Heart right ventricle (tissue), 16 donors: ENCODE measurements at places on chromosomes 7 and 10.

- DNase-seq: no peak
Observed at GRCh38 chr7:125386211-125386610, 456.6 kb upstream of the POT1 start.

- DNase-seq: no peak
Observed at GRCh38 chr10:117160567-117160966, 22.5 kb upstream of the VAX1 start.

DNA sequence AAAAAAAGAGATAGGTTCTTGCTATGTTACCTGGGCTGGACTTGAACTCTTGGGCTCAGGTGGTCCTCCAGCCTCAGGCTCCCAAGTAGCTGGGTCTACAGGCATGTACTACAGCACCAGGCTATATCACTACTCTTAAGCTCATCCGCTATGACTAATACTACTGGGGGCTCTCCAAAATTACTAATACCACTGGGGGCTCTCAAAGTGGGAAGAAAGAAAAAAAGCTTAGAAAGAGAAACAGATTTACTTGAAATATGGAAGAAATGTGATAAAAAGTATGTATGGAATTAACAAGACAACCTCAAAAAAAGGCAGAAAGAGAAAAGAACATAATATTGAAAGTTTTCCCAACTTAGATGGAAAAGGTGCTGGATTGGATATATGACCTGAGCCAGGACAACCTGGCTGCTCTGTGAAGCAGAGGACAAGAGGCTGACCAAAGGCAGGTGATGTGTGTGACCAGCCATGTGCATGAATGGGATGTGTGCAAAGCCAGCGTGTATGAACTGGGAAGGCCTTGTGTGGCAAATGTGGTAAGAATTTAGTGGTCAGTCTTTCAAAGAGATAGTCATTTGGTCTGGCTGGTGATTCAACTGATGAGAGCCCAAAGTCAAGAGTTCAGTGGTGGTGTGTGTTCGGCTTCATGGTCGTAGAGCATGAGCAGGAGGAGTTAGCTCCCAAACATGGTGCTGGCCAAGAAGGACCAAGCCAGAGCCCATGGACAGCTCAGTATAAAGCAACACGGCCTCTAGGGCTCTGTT is 232.4 kb upstream of the KLF14 start:
- no peak for DNase-seq

DNA sequence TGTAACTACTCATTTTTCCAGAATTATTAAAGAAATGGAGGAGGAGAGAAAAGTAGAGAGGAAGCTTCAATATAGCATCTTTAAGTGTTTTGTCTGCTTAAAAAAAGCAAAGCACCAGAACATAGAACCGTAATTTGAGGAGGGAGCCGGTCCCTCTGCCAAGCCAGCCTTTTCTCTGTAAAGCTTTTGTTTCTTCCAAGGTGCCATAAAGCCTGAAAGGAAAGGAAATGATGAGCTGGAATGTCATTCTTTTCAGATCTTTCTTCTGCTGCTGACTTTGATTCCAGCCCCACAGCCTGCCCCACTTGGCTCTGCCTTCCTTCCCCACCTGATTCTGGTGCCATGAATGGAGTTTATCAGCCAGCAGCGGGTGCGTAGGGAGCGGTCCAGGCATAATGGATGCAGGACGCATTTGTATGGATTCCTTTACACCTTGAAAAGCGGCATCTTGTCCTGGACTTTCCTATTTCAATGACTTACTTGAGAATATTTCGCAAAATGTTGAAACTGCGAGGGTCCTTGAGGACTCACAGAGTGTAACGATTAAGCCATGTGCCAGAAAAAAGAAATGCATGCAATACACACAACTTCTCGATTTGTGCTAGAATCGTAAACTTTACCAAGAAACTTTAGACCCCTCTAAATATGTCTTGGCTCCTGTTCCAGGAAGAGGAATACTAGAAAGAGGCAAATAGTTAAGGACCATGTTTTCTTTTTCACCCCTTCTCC is 569.5 kb upstream of the MGMT start:
- no peak for DNase-seq

- no peak for DNase-seq
Observed at GRCh38 chr7:38452681-38453108, 178.5 kb downstream of the AMPH start.

DNA sequence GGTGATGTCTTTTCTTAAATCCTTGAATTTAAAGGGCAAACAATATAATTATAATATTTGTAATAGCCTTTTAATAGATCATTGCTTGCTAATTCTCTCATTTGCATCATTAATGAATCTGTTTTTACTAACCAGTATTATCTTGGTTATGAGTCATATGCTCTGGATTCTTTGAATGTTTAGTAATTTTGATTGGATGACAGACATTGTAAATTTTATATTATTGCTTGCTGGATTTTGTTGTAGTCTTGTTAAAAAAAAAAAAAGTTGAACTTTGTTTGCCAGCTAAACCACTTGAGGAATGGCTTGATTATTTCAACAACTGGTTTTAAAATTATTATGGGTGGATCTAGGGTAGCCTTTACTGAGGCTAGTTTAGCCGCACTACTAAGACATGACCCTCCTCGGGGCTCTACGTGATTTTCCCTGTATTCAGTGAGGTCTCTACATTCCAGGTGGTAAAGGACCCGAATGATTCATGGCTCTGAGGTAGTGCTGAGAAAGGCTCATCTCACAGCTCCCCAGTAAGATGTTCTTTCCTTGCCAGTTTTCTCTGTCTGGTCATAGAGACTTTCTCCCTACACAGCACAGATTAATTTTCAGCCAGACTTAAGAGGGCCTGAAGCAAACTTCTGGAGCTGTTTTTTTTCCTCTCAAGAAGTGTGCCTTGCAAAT is 8.5 kb downstream of the C10orf90 start:
- no peak for DNase-seq

GRCh38 chr10:29804025-29804852 is 169.5 kb upstream of the SVIL start:
- peak; percentile 29 for DNase-seq

GRCh38 chr10:60203993-60204618 is 185.6 kb downstream of the ANK3 start:
- no peak for DNase-seq
